Iris pigment epithelial cell (primary cell): ENCODE measurements at places on chromosomes 6 and 20.

DNA sequence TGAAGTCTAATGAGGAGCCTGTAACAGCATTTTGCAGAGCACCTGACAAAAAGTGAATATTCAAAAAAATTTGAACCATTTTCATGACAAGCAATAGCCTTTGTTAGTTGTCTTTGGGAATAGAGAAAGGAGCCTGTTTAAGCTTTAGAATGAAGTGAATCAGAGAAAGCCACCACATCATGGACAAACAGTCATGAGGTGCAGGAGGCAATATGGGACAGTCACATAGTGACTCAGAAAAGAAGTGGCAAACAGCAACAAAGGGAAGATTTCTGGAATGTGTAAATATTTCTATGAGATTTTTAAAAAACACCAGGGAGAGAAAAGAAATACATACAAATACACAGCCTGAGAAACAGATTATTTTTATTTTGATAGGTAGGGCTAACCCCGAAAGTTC is 6.6 kb downstream of the KLHL31 start:
- DNase-seq, result no peak

DNA sequence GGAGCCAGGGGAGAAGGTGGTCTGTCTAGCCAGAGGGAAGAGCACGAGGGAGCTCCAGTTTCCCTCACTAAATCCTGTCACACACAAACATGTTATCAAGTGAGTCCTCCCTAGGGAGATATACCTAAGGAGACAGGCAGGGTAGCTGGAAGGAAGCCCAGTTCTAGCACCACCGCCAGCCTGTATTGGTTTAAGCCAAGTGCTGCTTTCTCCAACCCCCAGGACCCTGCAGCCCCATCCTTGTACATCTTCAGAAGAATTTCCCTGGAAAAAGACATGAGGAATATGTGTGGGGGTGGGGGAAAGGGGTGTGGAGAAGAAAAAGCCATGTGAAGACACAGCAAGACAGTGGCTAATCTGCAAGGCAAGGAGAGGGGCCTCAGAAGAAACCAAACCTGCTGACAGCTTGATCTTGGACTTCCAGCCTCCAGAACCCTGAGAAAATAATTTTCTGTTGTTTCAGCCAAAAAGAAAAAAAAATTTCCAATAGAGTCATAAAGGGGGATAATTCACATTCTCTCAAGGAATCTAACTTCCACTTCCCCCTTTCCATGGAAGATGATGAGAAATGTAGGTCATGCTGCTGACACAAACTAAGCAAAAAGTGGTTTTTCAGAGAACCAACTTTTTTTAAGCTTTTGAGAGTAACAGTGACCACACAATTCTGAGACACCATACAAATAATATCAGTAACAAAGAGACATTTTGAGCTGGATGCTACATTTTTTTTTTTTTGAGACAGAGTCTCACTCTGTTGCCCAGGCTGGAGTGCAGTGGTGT is 103.2 kb upstream of the PRDM1 start:
- no peak for DNase-seq

DNA sequence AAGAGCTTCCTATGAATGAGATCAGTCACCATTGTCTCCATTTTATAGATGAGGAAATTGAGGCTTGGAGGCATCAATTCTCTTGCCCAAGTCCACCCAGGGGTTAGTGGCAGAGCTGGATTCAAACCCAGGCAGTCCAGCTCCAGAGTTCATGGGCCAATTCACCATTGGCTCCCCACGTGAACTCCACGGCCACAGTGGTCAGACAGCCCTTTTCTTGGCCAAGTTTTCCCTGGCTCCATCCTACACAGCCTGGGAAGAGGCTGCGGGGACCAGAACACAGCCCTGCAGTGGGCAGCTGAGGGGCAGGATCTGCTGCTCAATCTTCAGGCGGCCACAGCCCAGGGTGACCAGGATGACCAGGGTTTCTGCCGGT is 20.5 kb downstream of the TGM2 start:
- DNase-seq, result no peak

DNA sequence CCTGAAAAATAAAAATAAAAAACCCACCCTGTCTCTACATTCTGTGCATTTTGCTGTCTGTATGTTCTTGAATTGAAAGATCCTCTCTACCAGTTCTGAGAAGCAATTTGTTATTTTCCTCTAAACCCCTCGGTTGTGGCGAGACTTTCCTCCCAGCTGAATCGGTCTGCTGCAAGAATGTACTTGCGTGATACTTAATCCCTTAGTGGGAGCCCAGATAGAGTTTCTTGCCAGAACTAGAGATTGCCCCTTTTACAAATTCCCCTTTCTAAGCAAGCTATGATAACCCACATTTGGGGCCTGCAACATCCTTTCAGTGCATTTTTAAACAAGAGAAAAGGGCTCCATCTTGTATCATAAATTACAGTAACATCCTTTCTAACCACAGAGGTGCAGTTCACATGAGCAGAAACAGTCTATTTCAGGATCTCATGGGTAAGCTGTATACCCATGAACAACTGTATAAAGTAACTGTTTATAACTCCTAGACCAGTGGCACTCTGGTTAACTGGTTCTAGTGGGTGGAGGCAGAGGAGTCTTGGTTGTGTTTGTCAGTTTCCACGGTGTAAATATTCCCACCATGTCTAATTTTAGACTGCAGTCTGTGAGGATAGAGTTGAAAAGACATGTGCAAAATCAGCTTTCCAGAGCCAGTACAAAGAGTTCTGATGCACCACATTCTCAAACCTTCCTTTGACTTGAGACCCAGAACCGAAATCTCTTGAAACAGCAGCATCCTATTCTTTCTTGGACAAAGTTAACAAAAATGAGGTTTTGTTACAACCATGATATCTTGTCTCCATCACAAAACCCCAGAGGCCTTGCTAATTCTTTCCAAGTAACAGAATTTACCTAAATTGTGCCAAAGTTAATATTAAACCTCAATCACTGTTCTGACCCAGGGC is 113.1 kb upstream of the ZNF217 start:
- DNase-seq, result peak; percentile 90

DNA sequence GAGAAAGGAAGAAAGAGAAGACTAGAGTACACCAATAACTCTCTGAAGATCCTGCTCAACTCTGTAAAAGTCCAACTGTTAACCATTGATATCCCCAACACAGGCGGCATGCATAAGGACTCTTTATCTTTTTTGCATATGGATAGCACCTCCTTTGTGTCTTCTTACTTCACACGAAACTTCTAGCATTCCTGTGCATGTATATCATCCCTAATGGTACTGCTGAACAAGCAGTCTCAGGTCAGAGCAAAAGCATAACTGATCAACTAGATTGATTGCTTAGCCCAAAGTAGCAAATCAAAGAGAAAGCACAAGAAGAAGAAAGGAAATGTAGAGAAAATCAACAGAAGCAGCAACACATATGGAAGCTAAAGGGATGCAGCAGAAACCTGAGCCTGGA is 234.4 kb downstream of the SYNE1 start:
- DNase-seq, result no peak

- DNase-seq, result no peak
Measured at GRCh38 chr6:107331409-107332386, 127.7 kb downstream of the PDSS2 start.

DNA sequence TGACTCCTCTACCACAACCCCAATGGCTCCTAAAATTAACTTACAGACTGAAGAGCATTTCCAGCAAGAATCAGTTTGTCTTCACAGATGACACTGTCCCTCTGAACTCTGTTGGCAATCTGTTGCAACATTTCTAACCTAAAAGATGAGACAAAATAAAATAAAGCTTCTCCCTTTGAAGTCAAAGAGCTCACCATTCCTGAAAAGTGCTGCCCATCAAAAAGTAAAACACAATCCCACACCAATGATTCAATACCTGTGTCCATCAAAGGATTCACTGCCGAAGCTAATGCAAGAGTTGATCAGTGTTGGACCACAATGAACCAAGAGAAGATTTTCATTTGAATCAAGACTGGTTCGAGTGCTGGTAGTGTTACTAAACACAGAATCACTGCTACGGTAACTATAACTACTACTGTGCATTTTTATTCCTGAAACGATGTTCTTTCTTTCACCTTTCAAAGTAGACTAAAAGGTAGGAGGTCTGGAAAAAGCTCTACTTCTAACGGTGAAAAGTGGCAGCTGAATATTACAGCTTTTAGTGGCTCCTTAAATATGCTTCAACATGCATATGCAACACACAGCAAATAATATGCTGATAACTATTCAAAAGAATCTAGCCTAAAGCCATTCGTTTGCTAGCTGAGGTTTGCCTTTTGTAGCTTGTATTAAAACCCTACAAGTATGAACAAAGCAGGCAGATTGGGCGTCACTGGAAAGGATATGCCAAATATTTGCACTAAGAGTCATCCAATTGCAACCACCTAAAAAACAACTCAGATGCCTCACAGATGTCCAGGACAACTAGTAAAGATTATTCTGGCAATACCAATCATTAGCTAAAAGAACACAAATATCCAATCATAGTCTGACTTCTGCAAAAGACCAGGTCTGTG is at the start of gene DST:
Gene DST (minus strand): TSS at position 524 of the 896 bp plus-strand sequence.
- peak; percentile 95 for DNase-seq

DNA sequence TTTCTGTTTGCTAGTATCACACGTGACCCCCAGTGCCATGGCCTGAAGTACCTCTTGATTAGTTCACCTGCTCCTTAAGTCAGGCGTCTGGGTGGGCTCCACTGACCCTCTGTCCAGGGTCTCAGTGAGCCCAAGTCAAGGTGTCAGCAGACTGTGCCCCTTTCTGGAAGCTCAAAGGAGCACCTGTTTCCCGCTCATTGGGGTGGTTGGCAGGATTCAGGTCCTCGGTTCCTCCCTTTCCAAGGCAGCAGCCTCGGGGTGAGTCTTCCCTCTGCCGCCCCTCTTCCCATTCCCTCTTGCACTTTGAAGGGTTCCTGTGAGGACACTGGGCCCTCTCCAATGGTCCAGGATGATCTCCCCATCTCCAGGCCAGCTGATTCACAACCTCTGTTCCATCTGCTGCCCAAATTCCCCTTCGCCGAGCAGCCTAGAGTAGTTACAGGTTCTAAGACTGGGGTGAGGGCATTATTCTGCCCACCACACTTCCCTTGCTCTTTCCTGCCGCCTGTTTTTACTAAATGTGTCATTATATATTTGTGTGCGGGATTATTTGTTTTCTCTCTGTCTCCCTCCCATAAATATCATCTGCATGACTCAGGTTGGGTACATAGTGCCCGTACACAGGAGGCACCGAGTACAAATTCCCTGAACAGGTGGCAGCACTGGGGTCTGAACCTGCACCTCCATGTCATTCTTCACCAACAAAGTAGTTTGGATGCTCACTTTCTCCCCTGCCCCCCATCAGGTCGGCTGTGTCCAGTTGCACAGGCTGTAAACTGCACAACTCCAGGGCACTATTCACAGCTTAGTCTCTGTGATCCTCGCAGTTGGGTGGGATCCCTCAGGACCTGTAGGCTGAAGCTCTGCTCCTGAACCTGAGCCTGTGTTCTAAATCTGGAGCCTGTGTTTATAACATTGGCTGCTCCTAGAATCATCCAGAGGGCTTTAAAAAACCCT is 58.5 kb downstream of the RBM38 start:
- DNase-seq, result no peak

GRCh38 chr6:127459231-127459641 is at the start of gene KIAA0408:
Gene KIAA0408 (minus strand): TSS chr6:127459389. CDS start chr6:127453981, 5,408 bp downstream.
- peak; percentile 90 for DNase-seq

GRCh38 chr20:15339264-15339663 is 1001.9 kb upstream of the FLRT3 start:
- DNase-seq, result no peak

DNA sequence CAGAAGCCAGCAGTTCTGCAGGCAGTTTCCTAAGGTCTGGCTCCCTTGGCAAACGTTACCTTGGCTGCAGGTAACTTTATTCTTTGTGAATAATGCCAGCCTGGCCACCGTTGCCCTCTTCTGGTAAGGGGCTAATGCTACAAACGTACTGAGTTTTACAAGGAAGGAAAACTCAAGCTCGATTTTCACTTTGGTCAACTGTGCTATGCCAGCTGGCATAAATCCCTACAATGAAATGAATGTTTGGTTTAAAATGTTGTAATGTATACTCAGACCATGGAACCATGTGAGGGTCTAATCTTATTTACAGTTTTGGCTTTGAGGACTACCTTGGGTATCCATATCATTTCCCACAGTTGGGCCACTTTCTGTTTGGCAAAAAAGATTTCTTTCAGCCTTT is 101.4 kb downstream of the SLX4IP start:
- DNase-seq, result peak; percentile 43
